ENCODE measurements at places on chromosomes 1 and 21.

DNA sequence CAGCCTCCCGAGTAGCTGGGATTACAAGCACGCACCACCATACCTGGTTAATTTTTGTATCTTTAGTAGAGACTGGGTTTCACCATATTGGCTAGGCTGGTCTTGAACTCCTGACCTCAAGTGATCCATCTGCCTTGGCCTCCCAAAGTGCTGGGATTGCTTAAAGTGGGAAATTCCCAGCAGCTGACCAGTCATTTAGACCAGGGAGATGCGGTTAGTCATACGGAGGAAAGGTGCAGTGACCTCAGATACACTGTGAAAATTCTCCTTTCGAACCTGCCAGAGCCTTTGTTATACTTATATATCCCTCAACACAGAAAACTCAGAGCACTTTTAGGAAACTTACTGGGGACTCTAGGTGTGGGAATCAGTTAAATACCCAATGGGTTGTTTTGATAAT, 39.6 kb downstream of the MAP10 start:
- no peak for DNase-seq

GRCh38 chr1:183998045-183998444, 39.5 kb downstream of the COLGALT2 start:
- no peak for DNase-seq

GRCh38 chr1:70220517-70221237, 503 bp upstream of the SRSF11 start:
- DNase-seq = no peak

DNA sequence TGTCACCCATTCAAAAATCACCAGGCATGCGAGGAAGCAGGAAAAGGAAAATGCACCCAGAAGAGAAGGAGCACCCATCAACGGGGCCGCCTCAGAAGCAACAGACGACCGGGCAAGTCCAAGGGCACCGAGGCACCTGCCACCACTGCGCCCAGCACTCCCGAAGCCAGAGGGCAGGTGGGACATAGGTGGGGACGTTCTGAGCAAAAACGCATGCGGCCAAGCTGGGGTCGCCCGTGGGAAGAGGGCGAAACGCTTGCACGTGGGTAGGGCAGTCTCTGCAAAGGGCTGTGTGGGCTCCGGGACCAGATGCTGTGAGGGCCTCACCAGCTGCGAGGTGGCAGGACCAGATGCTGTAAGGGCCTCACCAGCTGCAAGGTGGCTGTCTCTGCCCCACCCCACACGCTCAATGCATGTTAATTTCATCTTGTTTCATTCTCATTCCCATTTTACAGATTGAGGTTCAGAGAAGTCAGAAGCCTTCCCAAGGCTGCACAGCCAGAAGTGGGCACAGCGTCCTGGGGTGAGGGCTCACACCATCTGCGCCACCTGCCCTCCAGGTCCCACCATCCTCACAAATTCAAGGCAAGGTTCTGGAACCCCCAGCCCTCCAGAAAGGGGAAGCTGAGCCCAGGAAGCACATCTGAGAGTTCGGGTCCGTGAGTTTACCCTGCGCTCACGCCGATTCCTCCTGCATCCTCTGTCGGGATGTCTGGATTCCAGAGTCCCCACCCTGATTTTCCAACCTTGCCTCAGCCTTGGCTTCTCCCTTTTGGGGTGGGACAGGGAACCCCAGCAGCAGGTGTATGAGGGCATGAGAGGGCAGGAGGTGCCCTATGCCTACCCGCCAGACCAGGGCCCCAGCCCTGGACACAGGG, 8.2 kb upstream of the SAMD11 start:
- DNase-seq = peak; percentile 19

DNA sequence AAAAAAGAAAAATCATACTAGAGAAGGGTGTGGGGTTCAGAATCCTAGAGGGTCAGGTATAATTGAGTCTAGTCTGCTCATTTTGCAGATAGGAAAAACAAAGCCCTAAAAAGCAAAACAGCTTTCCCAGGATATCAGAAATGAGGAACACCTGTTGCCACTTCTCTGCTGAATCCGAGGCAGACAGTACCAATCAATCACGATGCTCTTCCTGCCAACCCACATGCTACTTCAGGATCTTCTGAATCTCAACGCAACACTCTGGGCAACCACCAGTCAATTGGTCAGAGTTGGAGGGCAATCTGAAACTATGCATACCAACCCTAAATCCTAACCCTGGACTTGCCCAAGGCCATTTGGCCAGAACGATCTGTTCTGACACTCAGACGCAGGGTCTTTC, 128.3 kb downstream of the EPHB2 start:
- DNase-seq = no peak

DNA sequence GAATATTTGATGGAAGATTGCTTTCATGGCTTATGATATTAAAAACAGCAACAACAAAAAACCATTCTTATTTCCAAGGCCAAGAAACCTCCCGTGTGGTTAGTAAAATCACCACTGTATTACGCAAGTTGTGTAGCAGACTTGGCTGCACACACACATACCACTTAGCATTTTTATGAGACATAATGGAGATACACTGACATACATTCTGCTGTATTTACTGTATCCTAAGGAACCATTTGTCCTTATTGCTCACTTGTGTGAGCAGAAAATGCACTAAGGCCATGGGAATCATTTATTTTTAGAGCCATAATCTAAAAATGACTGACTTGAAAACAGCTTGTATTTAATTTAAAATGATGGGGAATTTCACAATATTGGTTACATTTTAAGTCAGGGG, 584 bp upstream of the C1orf141 start:
- peak; percentile 44 for DNase-seq

- no peak for DNase-seq
Measured at GRCh38 chr1:1437904-1438376, 2.5 kb downstream of the VWA1 start.

DNA sequence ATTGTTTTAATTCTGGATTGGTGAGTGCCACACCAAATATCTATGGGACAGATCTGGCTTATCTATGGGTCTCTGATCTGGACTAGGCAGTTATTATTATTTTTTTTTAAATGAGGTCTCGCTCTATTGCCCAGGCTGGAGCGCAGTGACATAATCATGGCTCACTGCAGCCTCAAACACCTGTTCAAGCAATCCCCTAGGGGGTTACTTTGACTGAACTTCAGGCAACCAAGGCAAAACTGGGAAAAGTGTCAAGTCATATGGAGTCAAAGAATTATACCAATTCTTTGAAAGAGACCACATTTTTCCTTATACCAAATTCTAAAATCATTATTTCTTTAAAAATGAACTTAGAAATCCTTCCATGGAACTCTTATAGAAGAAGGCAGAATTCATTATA, 129.1 kb upstream of the HOOK1 start:
- DNase-seq = no peak

GRCh38 chr1:32761253-32761877, 55.8 kb downstream of the YARS1 start:
- DNase-seq = no peak

GRCh38 chr21:45151445-45152160, 77.2 kb downstream of the ADARB1 start:
- no peak for DNase-seq
